ENCODE measurements at places on chromosomes 6 and 20. TPM values are rescaled to one million over a fixed set of nuclear protein-coding genes. Genes with fewer than 3 reads are reported as not detected.

DNA sequence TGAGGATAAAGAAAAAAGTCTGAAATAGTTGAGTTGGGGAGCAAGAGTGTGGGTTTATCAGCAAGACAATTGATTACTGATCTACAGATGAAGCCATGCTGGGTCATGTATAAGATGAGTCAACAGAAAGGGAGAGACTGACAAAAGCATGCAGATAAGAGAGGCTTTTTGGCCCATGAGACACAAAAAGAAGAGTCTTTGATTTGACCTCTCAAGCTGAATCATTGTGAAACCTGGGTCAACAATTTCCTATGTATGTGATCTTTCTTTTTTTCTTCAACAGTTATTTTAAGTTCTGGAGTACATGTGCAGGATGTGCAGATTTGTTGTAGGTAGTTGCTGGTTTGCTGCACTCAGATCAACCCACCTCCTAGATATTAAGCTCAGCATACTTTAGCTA, 15.9 kb downstream of the RIMS1 start:
- H3K27ac ChIP-seq: no peak overlapping the region
- H3K27me3 ChIP-seq: no peaks in the 10 kb centered on the region
- DNase-seq: no peak

The ULBP3 gene
- total RNA-seq: 0.82 TPM

GRCh38 chr20:58300321-58300720, 9.2 kb upstream of the RAB22A start:
- H3K4me1 ChIP-seq: peaks cover 4% of the 10 kb centered on the region
- no peaks in the 10 kb centered on the region for H3K36me3 ChIP-seq
- H3K27me3 ChIP-seq: no peaks in the 10 kb centered on the region
- no peak overlapping the region for H3K27ac ChIP-seq

The GJA10 gene
- not detected for total RNA-seq

The LY6G6D gene
- total RNA-seq: not detected

DNA sequence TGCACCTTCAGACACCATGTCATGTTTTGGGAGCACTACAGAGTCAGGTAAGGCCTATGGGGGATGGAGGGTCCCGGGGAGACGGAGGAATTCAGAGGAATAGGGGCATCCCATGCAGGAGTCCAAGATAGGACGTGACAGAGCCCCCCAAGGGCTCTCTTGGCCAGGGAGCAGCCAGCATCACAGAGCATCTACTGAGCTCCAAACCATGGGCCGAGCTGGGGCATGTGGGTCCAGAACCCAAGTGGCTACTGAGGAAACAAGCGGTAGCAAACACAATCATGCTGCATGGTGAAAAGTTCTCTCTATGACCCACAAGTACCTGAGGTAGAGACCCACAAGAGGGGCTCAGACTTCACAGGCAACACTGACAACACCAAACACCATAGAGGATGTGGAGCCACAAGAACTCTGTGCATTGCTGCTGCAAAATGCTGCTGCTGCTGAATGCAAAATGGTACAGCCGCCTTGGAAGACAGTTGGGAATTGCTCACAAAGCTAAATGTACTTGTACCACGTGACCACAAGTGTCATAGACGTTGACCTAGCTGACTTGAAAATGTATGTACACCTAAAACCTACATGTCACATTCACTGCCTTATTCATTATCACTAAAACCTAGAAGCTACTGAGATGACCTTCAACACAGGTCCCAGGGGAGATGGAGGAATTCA, 33.4 kb upstream of the MAS1L start:
- H3K4me3 ChIP-seq: no peak overlapping the region
- DNase-seq: no peak
- no peaks in the 10 kb centered on the region for H3K27me3 ChIP-seq
- no peak overlapping the region for H3K27ac ChIP-seq
- no peaks in the 10 kb centered on the region for H3K4me1 ChIP-seq
- H3K36me3 ChIP-seq: no peaks in the 10 kb centered on the region

DNA sequence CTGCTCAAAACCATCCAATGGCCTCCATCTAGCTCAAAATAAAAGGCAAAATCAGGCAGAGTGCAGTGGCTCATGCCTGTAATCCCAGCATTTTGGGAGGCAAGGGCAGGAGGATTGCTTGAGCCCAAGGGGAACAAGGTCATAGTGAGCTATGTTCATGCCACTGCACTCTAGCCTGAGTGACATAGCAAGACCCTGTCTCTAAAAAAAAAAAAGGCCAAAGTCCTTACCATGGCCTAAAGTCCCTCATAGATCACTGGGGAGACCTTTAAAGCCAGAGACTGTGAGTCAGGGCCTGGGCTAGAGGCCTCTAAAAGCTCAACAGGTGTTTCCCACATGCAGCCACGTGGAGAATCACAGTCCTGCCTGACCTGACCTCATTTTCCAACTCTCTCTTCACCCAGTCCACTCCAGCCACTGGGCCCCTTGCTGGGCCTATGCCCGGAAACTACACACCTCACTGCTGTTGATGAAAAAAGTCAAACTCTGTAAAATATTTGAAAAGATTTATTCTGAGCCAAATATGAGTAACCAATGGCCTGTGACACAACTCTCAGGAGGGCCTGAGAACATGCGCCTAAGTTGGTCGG, 28.2 kb upstream of the TAB2 start:
- DNase-seq: no peak
- H3K27me3 ChIP-seq: no peaks in the 10 kb centered on the region
- no peaks in the 10 kb centered on the region for H3K36me3 ChIP-seq
- no peaks in the 10 kb centered on the region for H3K4me1 ChIP-seq

The TRIM40 gene
- not detected for total RNA-seq

The TRIM26 gene
- 29.0 TPM for total RNA-seq

DNA sequence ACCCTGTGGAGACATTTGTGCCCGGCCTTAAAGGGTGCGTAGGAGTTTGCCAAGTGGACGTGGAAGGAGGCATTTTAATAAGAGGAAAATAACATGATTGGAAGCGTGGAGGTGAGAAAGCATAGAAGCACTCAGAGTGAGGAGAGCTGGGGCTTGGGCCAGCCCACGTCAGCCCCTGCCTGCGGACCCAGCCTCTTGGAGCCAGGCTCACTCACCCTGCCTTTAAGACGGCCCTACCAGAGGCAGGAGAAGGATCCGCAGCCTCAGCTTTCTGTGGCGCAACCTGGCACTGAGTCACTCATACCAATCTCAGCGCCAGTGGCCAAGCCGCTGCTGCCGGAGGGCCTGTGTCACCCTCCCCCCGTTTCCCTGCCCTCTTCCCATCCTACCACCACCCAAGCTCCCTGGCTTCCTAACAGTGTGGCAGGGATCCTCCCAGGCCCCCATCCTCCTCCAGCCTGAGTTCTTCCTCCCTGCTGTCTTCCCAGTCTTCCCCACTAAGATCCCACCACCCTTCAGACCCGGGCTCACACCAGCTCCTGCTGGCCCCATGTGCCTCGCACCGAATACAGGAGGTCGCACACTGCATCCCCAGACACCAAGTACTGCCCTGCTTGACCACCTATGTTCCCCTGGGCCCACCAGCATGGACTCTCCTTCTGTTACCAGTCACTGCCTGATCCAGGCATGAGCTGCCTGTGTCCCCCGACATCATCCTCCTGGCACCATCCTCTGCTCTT, 285.2 kb downstream of the UST start:
- H3K36me3 ChIP-seq: no peaks in the 10 kb centered on the region
- peak; percentile 53 for DNase-seq
- no peaks in the 10 kb centered on the region for H3K27me3 ChIP-seq
- no peak overlapping the region for H3K4me3 ChIP-seq

DNA sequence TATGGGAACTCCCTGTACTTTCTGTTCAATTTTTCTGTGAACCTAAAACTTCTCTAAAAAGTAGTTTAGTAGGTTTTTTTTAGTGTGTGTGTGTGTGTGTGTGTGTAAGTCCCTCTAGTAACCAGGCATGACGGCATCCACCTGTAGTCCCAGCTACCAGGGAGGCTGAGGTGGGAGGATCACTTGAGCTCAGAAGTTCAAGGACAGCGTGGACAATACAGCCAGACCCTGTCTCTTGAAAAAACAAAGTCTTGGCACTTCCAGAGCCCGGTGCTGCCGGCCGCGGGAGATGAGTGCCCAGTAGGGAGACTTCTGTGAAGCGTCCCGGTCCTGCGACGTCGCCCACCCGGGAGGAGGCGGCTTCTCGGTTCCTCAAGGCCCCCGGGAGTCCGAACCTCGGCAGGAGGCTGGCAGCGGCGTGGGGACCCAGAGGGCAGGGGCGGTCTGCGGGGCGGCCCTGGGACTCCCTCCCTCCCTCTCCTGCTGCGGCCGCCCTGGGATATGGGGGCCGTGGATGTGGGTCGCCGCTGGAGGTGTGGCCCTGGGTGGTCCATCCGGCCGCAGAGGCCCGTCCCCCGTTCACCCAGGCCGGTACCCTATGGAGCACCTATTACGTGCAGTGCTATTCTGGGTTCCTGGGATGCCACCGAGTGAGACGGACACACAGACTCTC, 78.0 kb upstream of the SIRPG start:
- H3K27me3 ChIP-seq: no peaks in the 10 kb centered on the region
- H3K36me3 ChIP-seq: no peaks in the 10 kb centered on the region
- H3K4me3 ChIP-seq: no peak overlapping the region
- no peak for DNase-seq
- no peak overlapping the region for H3K27ac ChIP-seq

GRCh38 chr20:10632721-10633509, 40.9 kb downstream of the JAG1 start:
- H3K27me3 ChIP-seq: no peaks in the 10 kb centered on the region
- peaks cover 19% of the 10 kb centered on the region for H3K4me1 ChIP-seq
- no peak overlapping the region for H3K4me3 ChIP-seq
- H3K27ac ChIP-seq: no peak overlapping the region
- no peak for DNase-seq

DNA sequence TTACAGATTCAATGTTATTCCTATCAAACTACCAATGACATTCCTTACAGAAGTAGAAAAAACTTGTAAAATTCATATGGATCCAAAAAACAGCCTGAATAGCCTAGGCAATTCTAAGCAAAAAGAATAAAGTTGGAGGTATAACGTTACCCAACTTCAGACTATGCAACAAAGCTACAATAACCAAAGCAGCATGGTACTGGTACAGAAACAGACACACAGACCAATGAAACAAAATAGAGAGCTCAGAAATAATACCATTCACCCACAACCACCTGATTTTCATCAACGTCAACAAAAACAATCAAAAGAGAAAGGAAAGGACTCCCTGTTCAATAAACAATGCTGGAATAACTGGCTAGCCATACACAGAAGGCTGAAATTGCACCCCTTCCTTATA, 17.2 kb upstream of the PLN start:
- H3K4me3 ChIP-seq: no peak overlapping the region
- no peaks in the 10 kb centered on the region for H3K36me3 ChIP-seq
- DNase-seq: no peak
- no peak overlapping the region for H3K27ac ChIP-seq
- H3K27me3 ChIP-seq: no peaks in the 10 kb centered on the region
- peaks cover 6% of the 10 kb centered on the region for H3K4me1 ChIP-seq

GRCh38 chr6:108660251-108660650, 99.5 kb downstream of the FOXO3 start:
- DNase-seq: no peak
- H3K4me3 ChIP-seq: no peak overlapping the region
- no peaks in the 10 kb centered on the region for H3K27me3 ChIP-seq
- no peaks in the 10 kb centered on the region for H3K36me3 ChIP-seq
- H3K4me1 ChIP-seq: peaks cover 14% of the 10 kb centered on the region
- no peak overlapping the region for H3K27ac ChIP-seq

Measured in ovary (tissue), 10 donors.